Stimulated activated CD8-positive, alpha-beta memory T cell treated with anti-CD3 and anti-CD28 coated beads, Interleukin-4, amount 100 ng/mL, for 4 hours (primary cell): ENCODE measurements at places on chromosomes 3 and 15.

GRCh38 chr3:38725726-38726419 is 76.4 kb upstream of the SCN5A start:
- DNase-seq = no peak

DNA sequence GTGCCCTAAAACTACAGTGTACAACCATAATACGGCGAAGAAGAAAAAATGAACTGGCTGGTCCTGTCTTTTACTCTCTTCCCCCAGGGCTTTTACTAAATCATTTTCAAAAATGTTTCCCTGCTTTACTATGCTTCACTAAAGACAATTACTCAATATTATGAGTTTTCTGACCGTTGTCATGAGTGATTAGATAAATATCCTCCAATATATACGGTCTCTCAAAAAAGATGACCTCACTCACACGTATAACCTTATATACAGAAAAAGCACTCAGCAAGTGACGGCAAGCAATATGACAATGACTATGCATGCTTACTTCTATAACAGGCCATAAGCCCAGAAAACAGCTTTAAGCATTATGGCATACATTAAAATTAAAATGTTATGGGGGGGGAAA is 60.5 kb downstream of the TBL1XR1 start:
- DNase-seq = no peak

DNA sequence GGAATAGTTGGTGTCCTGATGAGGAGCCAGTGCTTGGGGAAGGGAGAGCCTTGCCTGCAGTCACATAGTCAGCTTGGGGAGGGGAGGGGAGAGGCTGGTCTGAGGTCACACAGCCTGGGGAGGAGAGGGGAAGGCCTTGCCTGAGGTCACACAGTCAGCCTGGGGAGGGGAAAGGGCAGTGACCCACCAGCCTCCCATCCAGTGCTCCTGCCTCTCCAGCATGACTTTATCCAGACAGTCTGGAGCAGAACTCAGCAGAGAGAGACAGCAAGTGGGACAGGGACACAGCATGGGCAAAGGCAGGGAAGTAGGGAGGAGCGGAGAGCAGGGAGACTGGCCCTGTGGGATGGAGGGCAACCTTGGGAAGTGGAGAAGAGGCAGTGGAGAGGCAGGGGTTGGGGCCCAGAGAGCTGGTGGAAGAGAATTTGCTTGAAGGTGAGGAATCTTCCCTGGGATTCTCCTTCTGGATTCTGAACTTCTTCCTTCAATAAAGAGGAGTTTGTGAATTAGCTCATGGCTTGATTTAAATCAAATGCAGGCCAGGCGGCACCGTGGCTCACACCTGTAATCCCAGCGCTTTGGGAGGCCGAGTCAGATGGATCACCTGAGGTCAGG is 64.5 kb downstream of the CORO2B start:
- DNase-seq = no peak

GRCh38 chr3:190548031-190548656 is 34.3 kb downstream of the IL1RAP start:
- no peak for DNase-seq

- DNase-seq = no peak
These were observed 20.4 kb downstream of the NUDT16 start for GRCh38 chr3:131401978-131402377.

GRCh38 chr15:76217029-76217881 is 94.0 kb downstream of the ETFA start:
- no peak for DNase-seq

DNA sequence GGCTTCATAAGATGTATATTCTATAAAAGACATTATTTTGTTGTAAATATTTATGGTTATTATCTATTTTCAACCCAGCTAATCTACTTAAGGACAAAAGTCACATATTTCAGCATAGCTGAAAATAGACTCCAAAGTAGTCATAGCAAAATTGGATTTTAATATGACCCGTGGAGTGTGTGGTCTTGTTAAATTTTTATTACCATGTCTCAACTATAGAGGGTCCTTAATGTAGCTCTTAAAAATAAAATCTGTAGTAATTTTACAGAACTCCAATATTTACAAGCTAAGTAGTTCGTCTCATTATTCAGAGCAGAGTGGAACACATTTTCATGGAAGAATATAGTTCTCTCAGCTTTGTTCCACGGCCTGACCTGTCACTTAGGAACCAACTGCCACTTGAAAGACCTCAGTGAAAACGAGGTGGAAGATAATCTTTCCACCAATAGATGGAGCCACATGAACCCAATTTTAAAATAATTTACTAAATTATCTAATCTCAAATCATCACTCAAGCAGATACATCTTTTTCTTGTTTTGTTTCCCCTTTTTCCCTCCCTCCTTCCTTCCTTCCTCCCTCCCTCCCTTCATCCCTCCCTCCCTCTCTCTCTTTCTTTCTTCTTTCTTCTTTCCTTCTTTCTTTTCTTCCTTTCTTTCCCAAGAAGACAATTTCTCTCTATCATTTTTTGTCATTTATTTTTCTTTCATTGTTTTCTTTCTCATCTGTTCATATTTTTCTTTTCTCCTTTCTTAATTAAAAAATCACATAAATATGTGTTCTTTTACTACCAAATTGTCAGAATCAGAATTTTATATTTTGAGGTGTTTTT is 97.2 kb downstream of the CLDN1 start:
- no peak for DNase-seq

DNA sequence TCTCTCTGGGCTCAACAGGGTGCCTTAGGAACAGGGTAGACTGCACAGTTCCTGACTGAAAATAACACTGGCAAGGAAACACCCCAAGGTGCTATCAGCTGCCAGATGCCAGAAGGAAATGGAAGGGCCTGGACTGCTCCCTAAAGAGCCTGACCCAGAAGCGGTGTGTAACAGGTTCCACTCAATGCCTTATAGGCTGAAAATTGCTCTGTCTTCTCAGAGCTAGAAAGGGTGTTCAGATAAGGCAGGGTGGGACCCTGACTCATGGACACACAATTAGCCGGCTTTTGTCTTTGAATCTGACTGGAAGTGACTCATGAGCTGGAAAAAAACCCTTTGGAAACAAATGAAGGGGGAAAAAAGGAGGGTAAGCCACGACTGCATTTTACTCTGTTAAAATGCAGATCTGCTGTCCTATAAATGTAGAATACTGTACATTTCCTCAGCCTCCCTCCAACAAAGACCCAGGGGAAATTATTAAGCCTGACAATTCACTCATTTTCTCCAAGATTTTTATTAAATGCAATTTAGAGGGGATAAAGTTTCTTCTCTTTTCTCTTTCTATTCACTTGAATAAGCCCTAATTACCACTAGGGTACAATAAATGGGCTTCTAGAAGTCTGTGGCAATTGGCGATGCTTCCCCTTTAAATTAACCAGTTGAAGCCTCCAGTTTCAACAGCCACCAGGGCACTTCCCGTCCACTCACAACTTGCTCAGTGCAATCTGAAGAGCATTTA is 160.2 kb upstream of the TBL1XR1 start:
- DNase-seq = no peak

GRCh38 chr15:26807517-26808427 is 34.9 kb upstream of the GABRB3 start:
- DNase-seq = no peak

DNA sequence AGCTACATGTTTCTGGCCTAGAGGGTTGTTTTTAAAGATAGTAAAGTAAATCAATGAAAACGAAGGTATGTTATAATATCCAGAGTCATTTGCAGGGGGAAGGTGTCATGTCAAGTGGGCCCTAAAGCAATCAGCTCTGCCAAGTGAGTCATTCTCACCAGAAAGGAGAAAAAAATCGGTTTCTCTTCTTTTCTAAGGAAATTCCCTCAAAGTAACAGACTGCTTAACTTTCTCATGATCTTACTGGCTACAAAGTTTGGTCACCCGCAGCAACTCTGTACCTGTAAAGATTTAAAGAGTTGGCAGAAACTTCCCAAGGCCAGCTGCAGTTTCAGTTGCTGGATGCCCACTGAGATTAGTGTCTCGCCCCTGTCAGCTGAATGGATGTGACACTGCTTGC is 5.5 kb upstream of the FSIP1 start:
- no peak for DNase-seq

GRCh38 chr15:41263891-41264351 is 32.9 kb downstream of the CHP1 start:
- no peak for DNase-seq

- DNase-seq = no peak
These were observed 335.5 kb upstream of the CBLB start for GRCh38 chr3:106204160-106204868.

DNA sequence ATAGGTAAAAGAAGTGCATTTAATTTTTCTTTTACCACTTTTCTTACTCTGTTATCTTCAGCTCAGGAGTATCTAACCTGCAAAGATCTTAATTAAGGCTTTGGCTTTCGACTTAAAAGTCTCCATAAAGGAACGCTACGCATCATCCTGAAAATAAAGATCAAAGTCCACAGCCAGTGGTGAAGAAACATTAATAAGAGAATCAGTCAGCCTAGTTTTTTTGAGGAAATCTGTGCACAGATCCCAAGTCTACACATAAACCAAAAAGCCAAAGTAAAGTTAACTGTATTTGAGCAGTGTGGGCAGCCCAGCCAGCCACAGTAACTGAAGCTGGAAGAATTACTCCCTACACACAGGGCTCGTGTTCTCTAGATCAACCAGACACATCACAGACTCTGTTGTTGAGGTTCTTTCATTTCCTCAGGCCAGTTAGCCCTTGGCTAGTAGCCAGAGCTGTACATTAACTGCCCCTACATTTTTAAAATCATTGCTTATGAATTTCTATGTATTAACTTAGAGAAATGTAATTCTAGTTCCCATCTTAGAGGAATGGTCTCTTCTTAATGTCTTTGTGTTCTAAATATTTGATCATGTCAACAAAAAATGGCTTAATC is 6.9 kb downstream of the LRRC2 start:
- no peak for DNase-seq

DNA sequence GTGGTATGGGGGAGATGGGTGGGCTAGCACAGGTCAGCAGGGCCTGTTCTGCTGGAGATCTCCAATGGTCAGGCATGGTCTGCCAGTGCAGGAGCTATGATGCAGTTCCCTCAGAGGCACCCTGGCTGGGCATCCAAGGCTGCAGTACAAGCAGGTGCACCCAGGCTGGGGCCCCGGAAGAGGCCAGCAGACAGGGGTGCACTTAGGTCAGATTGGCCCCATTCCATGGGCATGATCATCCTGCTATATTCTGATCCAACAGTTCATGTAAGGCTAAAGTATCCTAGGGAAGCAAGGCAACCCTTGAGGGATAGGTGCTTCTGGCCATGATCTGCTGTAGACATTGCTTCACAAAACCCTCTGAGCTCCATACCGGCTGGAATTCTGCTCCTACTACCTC is 53.5 kb downstream of the STRIT1 start:
- DNase-seq = no peak

DNA sequence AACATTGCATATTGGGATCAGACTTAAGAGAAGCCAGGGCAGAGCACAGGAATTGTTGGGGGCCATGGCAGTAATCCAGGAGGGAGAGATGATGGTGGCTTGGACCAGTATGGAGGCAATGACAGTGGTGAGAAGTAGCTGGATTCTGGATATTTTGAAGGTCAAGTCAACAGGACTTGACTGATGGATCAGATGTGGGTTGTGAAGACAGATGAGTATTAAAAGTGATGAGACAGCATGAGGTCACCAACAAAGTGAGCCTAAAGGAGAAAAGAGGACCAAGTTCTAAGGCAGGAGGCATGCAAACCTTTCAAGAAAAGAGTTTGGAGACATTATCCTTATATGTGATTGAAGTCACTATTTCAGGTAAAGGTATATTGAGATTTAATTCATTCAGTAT is 56.6 kb upstream of the TIPARP start:
- no peak for DNase-seq

- no peak for DNase-seq
These were observed 193.9 kb downstream of the ZNF621 start for GRCh38 chr3:40718681-40719080.

- DNase-seq = no peak
These were observed 70.4 kb downstream of the TRANK1 start for GRCh38 chr3:36874424-36874823.

DNA sequence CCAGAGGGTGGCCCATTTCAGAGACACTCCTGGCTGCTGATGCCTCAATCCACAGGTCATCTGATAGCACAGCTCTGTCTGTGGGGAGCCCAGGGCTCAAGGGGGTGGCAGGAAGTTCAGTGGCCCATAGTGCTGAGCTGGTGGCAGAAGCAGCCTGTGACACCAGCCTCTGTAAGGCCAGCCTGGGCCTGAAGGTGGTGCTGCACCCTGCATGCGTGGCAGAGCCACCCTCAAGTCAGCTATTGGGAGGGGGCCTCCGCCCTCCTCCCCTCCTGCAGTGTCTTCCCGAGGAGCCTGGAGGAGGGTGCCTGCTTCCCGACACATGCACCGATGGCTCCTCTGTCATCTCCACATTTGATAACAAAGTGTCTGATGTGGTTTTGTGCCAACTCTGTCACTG is 3.0 kb downstream of the PLA1A start:
- DNase-seq = no peak

DNA sequence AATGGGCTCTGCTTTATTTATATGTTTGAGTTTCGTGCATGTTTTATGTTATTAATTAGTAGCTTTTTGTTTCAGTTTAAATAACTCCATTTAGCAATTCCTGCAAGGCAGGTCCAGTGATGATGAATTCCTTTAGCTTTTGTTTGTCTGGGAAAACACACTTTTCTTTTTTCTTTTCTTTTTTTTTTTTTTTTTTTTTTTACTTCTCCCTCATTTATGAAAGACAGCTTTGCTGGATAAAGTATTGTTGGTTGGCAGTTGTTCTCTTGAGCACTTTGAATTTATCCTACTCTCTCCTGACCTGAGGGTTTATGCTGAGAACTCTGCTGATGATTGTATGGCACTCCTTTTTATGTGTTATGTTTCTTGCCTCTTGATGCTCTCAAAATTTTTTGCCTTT is 35.7 kb downstream of the TMEM39A start:
- DNase-seq = no peak

DNA sequence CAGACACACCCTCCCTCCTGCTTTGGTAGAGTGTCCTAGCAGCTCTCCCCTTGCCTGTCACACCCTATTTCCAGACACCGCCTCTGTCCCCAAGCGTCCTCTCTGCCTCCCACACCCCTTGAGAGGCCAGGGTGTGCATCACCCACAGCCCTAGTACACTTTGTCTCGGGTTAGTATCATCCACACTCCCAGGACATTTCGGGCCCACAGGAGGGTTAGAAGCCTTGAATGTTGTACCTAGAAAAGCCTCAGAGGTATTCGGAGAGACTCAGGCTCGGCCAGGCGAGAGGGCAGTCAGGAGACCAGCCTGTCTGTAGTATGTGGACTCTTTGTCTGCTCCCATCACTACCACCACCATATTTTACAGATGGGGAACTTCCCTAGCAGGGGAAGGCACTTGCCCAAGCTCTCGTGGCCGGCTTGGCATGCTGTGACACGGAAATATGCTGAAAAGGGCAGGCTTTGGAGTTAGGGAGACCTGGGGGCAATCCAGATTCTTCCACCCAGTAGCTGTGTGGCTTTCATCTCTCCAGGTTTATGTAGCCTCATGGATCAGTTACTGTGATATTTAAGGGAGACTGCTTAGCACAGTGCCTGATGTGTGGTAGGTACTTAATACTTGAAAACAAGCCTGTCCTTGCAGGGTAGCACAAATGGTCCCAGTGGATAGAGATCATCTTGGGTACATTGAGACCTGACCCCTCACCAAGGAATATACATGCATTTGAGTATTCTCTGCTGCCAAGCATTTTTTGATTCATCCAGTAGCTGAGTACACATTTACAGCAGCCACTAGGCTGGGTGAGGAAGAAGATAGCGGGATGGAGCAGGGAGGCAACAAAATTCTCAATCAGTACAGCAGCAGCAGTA is 1.4 kb downstream of the TMEM43 start:
- no peak for DNase-seq

GRCh38 chr15:85430406-85431204 is 50.2 kb downstream of the AKAP13 start:
- DNase-seq = no peak
